Fibroblast of skin of left biceps (primary cell): ENCODE measurements at places on chromosomes 5 and 9.

DNA sequence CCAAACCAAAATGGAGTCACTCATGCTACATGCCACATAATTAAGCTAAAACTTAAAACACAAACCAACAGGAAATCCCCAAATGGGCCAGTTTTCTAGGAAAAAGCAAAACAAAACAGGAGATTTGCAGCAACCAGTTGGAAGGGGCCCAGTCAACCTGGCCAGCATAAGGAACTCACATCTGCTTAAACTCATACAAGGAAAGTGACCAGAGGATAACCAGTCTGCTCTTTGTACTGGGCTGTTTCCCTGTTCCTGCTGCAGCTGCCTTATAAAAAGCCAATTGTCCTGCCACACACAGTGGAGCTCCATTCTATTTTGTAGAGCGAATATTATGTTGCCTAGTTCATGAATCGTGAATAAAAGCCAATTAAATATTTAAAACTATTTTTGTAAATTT is 29.5 kb upstream of the PTPDC1 start:
- DNase-seq, result no peak

GRCh38 chr5:126003309-126003708 is 419.9 kb upstream of the GRAMD2B start:
- peak; percentile 67 for DNase-seq

- DNase-seq, result no peak
Measured at GRCh38 chr9:68861436-68861835, 152.5 kb downstream of the PRKACG start.

- no peak for DNase-seq
Measured at GRCh38 chr5:51225789-51226742, 157.2 kb upstream of the ISL1 start.

DNA sequence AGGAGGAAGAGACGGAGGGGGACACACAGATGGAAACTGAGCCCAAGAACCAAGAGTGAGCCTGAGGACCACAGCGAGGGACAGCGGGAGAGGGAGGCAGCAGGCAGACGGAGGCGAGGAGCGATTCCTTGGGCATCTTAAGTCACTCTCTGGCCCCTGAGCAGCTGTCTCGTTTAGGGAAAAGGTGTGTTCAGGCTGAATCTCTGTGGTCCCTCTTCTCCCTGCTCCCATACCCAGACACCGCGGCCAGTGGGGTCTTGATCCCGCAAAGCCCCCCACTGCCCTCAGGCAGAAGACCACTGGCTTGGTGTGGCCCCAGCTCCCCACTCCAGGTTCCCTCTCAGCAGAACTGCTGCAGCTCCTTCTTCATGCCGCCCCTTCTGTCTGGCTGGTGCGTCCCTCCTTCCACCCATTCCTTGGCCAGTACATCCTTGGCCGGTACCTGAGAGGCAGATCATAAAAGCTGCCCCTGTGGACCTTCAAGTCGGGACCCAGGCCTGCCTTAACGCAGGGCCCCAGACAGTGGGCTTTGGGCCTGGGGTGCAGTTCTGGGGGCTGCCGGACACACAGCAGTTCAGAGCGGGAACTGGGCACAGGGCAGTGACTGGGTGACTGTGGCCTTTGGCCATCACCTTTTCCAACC is 5.8 kb upstream of the RALGDS start:
- DNase-seq, result no peak

DNA sequence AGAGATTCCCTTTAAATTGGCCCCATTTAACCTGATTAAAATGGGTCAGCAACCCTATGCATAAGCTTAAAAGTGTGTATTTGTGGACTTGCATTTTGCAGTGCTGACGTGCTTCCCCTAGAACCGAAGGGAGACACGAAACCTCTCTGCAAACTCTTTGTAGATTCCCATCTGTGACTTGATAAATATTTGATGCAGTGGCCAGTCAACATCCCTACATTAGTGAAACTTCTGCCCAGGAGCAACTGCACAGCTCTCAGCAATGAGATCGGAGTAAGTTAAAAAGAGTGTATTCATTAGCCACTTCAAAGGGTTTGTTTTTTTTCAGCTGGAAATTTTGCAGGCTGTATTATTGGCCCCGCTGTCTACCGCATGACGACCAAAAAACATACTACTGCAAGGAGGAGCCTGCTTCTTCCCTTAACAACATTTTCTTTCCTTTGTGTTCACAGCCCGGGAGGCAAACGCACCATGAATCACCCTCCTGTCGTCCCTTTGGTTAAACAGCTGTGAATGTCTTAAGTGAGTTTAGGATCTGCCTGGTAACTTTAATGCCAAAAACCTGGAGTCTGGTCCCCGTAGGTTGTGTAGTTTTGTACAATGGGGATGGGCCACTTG is 38.0 kb upstream of the TCERG1 start:
- no peak for DNase-seq

GRCh38 chr9:89218040-89218928 is 39.7 kb upstream of the SHC3 start:
- no peak for DNase-seq

DNA sequence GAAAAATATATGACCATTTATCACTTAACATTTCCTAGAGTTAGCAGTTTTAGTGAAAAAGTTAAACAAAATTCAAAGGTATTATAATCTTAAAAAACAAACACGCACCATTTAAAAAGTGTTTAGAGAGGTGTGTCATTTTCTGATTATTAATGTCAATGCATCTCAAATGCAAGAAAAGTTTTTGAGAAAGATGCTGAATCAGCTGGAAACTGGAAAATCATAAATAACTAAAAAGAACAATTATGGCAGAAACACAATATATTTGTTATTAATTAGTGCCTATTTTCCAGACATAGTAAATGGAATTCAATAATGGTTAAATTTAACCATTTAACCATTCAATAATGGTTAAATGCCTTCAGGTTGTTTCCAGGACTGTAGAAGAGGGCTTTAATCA is 64.9 kb downstream of the RICTOR start:
- no peak for DNase-seq
